ENCODE measurements at places on chromosomes 5 and 9. TPM values are rescaled to one million over a fixed set of nuclear protein-coding genes. Genes with fewer than 3 reads are reported as not detected.

DNA sequence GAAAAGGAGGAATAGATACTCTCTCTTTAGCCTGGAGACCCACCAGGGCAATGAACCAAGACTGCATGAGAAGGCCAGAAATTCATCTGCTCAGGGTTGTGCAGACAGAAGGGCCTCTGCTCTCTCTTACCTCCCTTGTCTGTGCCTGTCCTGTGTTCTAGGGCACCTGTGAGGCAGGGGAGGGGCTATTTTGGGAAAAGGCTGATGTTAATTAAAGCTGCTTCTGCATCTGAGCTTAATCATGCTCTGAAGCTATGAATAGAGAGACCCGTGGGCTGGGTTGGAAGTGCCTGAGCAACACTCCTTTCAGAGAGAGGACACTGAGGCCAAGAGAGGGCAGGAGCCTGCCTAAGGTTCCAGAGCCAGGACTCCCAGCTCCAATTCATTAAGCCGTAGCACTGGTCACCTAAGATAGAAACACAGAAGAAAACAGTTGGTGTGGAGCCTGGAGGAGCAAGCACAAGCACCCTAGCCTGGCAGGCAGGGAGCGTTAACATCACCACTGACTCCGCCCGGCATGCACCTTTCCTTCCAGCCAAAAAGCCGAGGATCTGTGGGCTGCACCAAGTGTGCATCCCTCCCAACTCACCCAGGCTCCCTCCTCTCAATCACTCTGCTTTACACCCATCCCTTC, 31.4 kb upstream of the STING1 start:
- no peak overlapping the region for H3K4me3 ChIP-seq
- peak; percentile 9 for DNase-seq
- H3K4me1 ChIP-seq, result no peaks in the 10 kb centered on the region
- no peak overlapping the region for H3K27ac ChIP-seq

- H3K4me1 ChIP-seq, result peaks cover 73% of the 10 kb centered on the region
- DNase-seq, result peak; percentile 98
- no peaks in the 10 kb centered on the region for H3K27me3 ChIP-seq
- H3K27ac ChIP-seq, result peak overlapping the region; percentile 89
- no peak overlapping the region for H3K4me3 ChIP-seq
- H3K36me3 ChIP-seq, result no peaks in the 10 kb centered on the region
These were observed 150.8 kb upstream of the NR3C1 start for GRCh38 chr5:143554187-143554717.

DNA sequence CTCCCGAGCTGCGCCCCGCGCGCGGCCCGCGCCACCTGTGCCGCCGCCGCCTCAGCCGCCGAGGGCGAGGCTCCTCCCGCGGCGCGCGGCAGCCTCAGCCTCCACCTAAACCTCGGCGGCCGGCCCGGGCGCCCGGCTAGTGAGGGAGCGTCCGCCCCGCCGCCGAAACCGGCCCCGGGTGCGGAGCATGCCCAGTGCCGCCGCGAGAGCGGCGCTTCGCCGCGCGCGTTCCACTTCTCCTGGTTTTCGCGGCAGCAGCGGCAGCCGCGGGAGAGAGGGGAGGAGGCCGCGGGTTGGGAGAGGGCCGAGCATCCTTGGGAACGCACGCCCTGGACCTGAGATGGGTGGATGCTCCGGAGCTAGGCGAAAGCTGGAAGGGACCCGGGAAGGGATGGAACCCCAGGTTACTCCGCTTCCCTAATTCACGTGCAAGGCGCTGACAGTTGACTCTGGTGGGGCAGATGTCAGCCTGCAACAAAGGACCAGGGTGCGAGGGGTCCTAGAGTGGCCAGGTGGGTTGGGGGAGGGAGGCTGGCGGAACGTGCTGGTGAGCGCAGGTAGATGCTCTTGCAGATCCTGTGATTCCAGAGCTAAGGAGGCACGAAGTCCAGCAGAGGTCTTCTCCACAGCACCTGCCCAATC, at the start of gene CTNND2:
Gene CTNND2, minus strand, starts transcription at position 182 of the 642 bp plus-strand sequence. CDS start 593 bp downstream, outside the sequence.
- H3K27me3 ChIP-seq, result peaks cover 46% of the 10 kb centered on the region
- H3K36me3 ChIP-seq, result no peaks in the 10 kb centered on the region
- DNase-seq, result peak; percentile 30
- H3K27ac ChIP-seq, result no peak within 1 kb of the TSS

DNA sequence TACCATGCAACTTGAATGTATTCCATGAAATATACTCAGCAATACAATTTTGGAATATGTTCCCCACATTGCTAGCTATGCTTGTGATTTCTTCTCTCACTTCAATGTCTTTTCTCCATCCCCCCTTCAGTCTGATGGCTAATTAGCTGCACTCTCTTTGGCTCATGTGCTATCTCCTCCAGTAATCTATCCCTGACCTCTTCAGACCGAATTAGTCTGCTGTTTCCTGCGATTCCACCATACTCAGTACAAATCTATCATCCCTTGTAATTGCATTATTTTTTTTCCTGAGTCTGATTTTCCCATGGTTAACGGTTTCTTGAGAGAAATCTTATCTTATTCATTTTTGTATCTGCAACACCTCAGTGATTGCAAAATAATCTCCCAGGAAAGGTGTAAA, 360.7 kb upstream of the CDH10 start:
- no peak for DNase-seq
- no peaks in the 10 kb centered on the region for H3K27me3 ChIP-seq
- no peak overlapping the region for H3K4me3 ChIP-seq
- H3K27ac ChIP-seq, result no peak overlapping the region
- 0 out of 2 replicates have a peak, but pooled peaks cover 7% of the 10 kb centered on the region for H3K4me1 ChIP-seq
- H3K36me3 ChIP-seq, result no peaks in the 10 kb centered on the region

Gene PCDHB14
- 4.3 TPM for total RNA-seq

Gene FAM78A
- 0.38 TPM for total RNA-seq

Gene TRIM36
- total RNA-seq, result 0.13 TPM

Gene TAF11L10
- total RNA-seq, result not detected

Gene TMEM250
- total RNA-seq, result 69.7 TPM

Gene DMGDH
- total RNA-seq, result 0.38 TPM

DNA sequence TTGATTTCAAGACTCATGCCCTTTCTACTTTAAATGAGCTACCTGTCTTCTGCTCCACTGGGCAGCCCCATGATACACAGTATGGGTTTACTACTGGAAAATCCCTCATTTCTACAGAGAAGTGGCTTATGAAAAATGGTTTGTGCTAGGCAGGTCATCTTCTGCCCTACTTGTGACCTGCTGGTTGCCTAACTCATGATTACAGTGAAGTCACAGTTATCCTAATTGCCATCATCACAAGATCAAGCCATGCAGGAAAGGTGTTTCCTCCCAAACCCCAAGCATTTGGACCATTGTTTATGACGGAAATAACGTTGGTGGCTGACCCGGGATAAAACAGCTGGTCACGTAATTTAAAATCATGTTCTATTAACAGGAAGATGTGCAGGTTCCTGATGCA, 330.6 kb downstream of the ACTL7B start:
- H3K36me3 ChIP-seq, result no peaks in the 10 kb centered on the region
- H3K4me1 ChIP-seq, result peaks cover 6% of the 10 kb centered on the region
- no peaks in the 10 kb centered on the region for H3K27me3 ChIP-seq
- no peak overlapping the region for H3K27ac ChIP-seq
- no peak for DNase-seq
- no peak overlapping the region for H3K4me3 ChIP-seq

- 0 out of 2 replicates have a peak, but pooled peaks cover 2% of the 10 kb centered on the region for H3K27me3 ChIP-seq
- H3K27ac ChIP-seq, result no peak overlapping the region
- no peak for DNase-seq
These were observed 144.2 kb upstream of the SMARCA2 start for GRCh38 chr9:1870915-1871314.

Gene LAMC3
- total RNA-seq, result not detected

Gene SNX2
- 39.1 TPM for total RNA-seq

GRCh38 chr5:89954916-89955315, 454.6 kb downstream of the CETN3 start:
- H3K4me3 ChIP-seq, result no peak overlapping the region
- H3K27ac ChIP-seq, result no peak overlapping the region
- H3K27me3 ChIP-seq, result no peaks in the 10 kb centered on the region
- H3K4me1 ChIP-seq, result no peaks in the 10 kb centered on the region
- DNase-seq, result no peak

DNA sequence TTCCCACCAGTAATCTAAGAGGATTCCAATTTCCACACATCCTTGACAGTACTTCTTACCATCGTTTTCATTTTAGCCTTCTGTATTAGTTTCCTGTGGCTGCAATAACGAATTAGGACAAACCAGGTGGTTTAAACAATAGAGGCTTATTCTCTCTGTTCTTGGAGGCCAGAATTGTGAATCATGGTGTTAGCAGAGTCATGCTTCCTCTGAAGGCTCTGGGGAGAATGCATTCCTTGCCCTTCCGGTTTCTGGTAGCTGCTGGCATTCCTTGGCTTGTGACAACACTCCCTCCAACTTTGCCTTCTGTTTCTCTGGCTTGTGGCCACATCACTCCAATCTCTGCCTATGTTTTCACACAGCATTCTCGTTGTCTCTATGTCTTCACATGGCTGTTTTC, 23.5 kb downstream of the RIGI start:
- H3K4me1 ChIP-seq, result peaks cover 7% of the 10 kb centered on the region
- peak; percentile 64 for DNase-seq
- no peaks in the 10 kb centered on the region for H3K27me3 ChIP-seq
- H3K4me3 ChIP-seq, result no peak overlapping the region
- no peak overlapping the region for H3K27ac ChIP-seq

Gene SEC61B
- 127 TPM for total RNA-seq
